ENCODE measurements at places on chromosomes 6 and 20. TPM values are rescaled to one million over a fixed set of nuclear protein-coding genes. Genes with fewer than 3 reads are reported as not detected.

TNXB gene
- 90.6 TPM for total RNA-seq

DNA sequence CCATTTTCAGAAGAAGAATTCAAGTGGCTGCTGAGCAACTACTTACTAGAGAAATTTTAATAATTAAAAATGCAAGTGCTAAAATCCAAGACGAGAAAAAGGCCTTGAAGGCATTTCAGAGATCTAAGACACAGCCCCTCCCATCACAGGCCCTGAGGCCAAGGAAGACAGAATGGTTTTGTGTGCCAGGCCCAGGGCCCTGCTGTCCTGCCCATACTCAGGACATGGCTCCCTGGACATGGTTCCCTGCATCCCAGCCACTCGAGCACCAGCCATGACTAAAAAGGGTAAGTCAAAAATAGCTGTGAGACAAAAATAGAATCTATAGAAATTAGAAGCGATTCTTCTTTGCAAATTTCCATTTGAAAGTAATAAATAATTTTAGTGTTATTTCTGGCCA, 364.9 kb downstream of the COL12A1 start:
- no peak for DNase-seq

- DNase-seq = no peak
These were observed 24.9 kb upstream of the FUCA2 start for GRCh38 chr6:143536461-143536865.

DNA sequence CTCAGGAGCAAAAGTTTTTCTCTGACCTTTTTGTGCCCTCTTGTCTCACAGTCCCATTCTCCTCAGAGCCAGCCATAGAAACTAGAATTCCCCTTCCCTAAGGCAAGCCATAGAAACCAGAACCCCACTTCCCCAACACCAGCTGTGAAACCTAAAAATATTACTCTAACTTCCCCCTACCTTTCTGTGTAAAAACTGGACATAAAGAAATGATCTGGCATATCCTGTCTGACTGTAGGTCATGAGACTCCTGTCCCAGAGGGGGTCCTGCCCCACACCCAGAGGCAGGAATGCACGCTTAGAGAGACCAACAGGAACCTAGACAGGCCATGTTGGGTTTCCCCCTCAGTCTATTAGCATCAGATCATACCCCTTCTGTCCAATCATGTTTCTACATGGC, 140.6 kb upstream of the SLC22A16 start:
- no peak for DNase-seq

GRCh38 chr20:37516811-37517750, 4.0 kb upstream of the NNAT start:
- no peak for DNase-seq

CCN5 gene
- 29.7 TPM for total RNA-seq

DNA sequence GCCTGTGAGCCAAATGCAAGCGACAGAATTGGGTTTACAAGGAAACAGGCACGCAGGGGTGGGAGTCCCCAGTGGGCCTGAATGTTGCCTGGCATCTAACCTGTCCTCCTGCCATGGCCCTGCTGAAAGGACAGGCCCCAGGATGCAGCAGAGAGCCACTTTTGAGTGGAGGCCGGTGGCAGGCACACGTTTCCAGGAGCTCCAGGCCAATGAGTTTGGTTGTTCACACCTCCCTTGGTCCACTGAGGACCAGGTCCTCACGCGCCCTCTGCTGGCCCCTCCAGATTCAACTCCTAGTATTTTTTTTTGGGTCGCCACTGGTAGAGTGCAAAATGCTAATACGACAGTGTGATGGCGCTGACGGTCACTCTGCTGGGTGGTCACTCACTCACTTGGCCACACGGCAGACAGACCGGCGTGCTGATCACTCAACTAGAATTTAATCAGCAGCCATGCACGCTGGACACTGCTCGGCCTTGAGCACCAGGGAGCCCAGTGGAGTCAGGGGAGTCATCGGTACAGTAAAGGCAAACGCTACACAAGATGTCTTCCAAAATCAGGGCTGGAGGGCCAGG, 81.7 kb upstream of the NFATC2 start:
- peak; percentile 37 for DNase-seq

DNA sequence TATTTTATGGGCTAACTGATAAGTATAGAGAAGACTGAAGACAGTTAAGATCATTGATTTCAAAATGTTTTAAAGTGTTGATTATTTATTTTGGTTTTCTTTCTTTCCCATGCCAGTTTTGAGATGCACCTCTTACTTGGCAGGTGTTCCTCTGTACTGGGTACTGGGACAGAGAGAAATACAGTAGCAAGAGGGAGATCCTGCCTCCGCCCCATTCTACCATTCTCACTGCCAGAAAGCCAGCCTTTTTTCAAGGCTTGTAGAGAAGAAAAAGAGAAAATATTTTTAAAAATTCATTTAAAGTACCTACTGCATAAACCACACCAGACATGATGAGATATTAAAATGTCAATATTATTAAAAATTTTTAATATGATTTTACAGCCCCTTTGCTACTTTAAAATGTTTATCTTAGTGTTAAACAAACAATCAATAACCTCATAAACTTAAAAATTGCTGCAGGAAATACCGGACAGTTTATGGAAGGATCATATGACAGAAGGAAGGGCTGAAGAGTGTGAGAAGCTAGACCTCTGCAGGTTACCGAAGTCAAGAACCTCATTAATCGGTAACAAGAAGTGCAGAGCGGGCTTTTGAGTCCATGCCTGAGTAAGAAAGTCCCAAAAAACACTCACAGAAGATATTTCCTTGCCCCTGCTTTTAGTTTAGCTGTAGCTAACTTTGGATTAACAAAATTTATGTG, 117.8 kb upstream of the ESR1 start:
- no peak for DNase-seq

GHRH gene
- not detected for total RNA-seq

PTGIS gene
- total RNA-seq = 125 TPM

- no peak for DNase-seq
These were observed 54.7 kb downstream of the FGD2 start for GRCh38 chr6:37060195-37060559.

- DNase-seq = no peak
These were observed 31.4 kb downstream of the RGS17 start for GRCh38 chr6:153099636-153100035.

PROCR gene
- total RNA-seq = 56.6 TPM

- DNase-seq = no peak
These were observed 253.4 kb upstream of the MOCS1 start for GRCh38 chr6:40187535-40188144.

GRCh38 chr20:56630086-56630493, 984 bp downstream of the TFAP2C start:
- DNase-seq = no peak

C20orf141 gene
- not detected for total RNA-seq

DNA sequence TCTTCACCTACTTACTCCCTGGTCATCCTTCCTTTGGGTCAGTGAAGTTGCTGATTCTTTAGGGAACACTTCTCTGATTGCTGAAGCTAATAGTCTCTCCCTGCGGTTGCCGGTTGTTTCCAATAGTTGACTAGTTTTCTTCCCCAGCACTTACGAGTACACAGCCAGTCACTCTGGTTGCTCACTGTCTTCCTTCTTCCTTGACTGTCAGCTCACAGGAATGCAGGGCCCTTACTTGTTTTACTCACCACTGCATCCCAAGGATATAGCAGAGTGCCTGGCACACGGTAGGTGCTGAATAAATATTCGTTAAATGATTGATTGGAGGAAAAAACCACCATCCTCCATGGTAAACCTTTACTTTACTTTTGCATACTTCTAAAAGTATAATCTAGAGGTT, 345.0 kb downstream of the QKI start:
- DNase-seq = no peak

GRCh38 chr20:40082436-40082835, 606.6 kb downstream of the MAFB start:
- no peak for DNase-seq

- DNase-seq = no peak
These were observed 3.3 kb upstream of the ULBP1 start for GRCh38 chr6:149960488-149960887.

DNA sequence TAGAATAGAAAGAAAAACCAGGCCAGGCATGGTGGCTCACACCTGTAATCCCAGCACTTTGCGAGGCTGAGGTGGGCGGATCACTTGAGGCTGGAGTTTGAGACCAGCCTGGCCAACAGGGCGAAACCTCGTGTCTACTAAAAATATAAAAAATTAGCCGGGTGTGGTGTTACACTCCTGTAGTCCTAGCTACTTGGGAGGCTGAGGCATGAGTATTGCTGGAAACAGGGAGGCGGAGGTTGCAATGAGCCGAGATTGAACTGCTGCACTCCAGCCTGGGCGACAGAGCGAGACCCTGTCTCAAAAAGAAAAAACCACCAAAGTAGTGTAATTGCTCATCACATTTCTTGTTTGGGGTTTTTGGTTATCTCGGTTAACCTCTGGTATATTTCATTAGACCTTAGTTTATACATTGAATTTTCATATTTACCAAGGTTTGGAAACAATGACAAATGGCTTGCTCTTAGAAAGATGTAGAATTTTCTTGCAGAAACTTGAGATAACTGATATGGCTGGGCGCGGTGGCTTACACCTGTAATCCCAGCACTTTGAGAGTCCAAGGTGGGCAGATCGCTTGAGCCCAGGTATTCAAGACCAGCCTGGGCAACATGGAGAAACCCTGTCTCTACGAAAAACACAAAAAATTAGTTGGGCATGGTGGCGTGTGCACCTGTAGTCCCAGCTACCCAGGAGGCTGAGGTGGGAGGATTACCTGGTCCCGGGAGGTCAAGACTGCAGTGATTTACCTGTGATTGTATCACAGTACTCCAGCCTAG, 14.2 kb downstream of the ITCH start:
- no peak for DNase-seq

DNA sequence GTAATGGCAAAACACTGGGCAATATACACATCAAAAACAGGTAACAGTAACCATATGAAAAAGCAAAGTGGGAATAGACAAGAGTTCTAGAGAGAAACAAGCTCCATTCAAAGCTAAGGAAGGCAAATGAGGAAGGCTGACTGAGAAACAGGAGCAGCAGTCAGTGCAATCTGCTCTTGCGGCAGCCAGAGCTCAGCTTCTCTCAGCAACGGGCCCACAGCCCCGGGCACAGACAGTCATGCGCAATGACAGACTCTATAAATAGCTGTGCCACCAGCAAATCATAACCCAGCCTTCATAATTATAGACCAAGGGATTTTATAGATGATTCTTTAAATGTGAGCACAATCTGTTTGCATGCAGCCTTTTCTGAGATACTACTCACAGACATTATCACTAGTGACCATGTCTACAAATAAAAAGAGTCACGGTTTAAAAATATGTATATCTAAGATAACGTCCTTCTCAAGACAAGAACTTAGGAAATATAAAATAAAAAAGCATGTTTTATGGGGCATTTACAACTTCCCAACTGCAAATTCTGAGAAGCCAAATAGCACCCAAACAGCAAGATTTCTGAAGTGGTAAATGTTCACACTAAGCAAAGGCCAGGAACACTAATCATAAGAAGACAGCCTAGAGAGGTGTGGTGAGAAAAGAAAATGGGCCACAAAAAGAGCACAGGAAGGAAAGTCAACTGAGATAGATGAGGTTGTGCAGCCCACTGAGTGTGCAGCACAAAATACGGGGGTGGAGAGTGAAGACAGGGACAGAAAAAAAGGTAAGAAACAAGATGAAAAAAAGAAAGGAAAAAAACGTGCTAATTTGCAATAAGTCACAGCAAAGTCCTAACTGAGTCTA, 39.9 kb upstream of the BEND6 start:
- no peak for DNase-seq

DNA sequence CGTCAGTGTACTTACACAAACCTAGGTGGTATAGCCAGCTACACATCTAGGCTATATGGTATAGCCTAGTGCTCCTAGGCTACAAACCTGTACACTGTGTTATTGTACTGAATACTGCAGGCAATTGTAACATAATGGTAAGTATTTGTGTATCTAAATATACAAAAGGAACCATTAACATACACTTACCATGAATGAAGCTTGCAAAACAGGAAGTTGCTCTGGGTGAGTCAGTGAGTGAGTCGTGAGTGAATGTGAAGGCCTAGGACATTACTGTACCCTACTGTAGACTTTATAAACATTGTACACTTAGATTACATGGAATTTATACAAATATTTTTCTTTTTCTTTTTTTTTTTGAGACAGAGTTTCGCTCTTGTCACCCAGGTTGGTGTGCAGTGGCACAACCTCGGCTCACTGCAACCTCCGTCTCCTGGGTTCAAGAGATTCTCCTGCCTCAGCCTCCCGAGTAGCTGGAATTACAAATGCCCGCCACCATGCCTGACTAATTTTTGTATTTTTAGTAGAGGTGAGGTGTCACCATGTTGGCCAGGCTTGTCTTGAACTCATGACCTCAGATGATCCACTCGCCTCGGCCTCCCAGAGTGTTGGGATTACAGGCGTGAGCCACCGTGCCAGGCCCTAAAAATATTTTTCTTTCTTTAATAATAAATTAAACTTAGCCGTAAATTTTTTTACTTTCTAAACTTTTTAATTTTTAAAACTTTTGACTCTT, 15.4 kb upstream of the KIAA1755 start:
- no peak for DNase-seq

- peak; percentile 18 for DNase-seq
These were observed 77.4 kb downstream of the PRDM1 start for GRCh38 chr6:106163446-106163965.

CD83 gene
- total RNA-seq = 6.2 TPM

- no peak for DNase-seq
These were observed 54.6 kb downstream of the RPP21 start for GRCh38 chr6:30399390-30400058.

DNA sequence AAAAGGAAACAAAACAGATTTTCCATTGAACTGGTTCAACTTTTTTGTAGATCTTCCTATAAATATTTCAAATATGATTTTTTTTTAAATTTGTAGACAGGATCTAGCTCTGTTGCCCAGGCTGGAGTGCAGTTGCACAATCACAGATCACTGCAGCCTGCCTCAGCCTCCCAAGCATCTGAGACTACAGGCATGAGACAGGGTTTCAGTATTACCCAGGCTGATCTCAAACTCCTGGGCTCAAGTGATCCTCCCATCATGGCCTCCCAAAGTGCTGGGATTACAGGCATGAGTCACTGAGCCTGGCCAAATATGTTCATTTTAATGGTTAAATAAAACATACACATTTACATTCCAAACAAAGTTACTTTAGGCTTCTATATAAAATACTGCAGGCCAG, 33.6 kb downstream of the SAMHD1 start:
- no peak for DNase-seq

FAM110A gene
- 0.59 TPM for total RNA-seq

DNA sequence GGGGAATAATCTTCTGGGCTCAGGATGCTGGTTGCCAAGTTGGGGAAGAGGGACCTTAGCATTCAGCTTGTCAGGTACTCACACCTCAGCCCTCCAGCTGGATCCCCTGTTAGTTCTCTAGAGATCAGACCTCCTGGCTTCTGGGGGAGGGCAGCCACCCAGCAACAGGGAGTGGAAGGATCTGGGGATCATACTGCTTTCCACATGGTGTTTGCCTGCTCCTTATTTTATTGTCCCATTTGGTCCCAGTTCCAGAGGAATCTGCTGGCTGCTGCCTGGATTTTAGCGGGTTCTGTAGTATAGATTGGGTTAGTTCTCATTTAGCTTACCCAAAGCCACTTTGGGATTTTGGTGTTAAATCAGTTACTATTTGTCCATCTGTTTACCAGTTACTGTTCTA, 29.3 kb downstream of the KAT14 start:
- DNase-seq = no peak

PTPRK gene
- total RNA-seq = 27.1 TPM

- DNase-seq = no peak
These were observed 26.9 kb downstream of the SLC22A16 start for GRCh38 chr6:110449541-110449895.

All from uterus (tissue), 4 donors.